T-helper 2 cell treated with Interferon-gamma antibody and Interleukin-4, amounts not matched to agents 100 ng/mL and 5 ng/mL, for 36 hours (primary cell): ENCODE measurements at places on chromosomes 5 and 9. TPM values are rescaled to one million over a fixed set of nuclear protein-coding genes. Genes with fewer than 3 reads are reported as not detected.

The FAM151B gene
- 0.30 and 1.0 TPM in 2 replicates for total RNA-seq

The SEMA5A gene
- 1.1 and 1.3 TPM in 2 replicates for total RNA-seq

The ENTPD8 gene
- not detected in 2 replicates for total RNA-seq

The OTULINL gene
- total RNA-seq: 36.3 and 40.5 TPM in 2 replicates

The OR1Q1 gene
- not detected in 2 replicates for total RNA-seq

The PTGS1 gene
- total RNA-seq: 0.43 and 0.45 TPM in 2 replicates
